ENCODE measurements at places on chromosomes 11 and 22.

DNA sequence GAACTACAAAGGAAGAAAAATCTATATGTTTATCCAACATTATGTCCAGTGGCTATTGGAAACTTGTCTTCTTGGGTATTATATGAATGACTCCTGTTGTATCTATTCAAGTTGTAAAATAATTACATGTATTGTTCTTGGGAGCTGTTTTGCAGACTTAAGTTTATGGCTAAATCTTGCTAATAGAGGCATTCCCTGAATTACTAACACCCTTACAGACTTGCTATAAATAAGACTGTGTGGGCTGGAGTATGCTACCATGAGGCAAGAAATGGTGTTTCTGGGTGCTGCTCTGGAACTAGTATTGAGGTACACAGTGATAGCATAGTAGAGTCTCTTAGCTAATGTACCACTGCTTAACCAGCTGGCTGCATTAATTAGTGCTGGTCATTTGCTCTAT lies 155.1 kb downstream of the HIPK3 start:
- H3K4me1 ChIP-seq: no peaks in the 10 kb centered on the region
- no peak overlapping the region for H3K27ac ChIP-seq

GRCh38 chr11:88105526-88105925 lies 69.7 kb downstream of the RAB38 start:
- H3K36me3 ChIP-seq: no peaks in the 10 kb centered on the region
- no peaks in the 10 kb centered on the region for H3K4me1 ChIP-seq
- H3K4me3 ChIP-seq: no peak overlapping the region
- no peak for DNase-seq

GRCh38 chr22:36371920-36372319 lies 15.8 kb downstream of the MYH9 start:
- H3K36me3 ChIP-seq: no peaks in the 10 kb centered on the region
- no peak for DNase-seq

DNA sequence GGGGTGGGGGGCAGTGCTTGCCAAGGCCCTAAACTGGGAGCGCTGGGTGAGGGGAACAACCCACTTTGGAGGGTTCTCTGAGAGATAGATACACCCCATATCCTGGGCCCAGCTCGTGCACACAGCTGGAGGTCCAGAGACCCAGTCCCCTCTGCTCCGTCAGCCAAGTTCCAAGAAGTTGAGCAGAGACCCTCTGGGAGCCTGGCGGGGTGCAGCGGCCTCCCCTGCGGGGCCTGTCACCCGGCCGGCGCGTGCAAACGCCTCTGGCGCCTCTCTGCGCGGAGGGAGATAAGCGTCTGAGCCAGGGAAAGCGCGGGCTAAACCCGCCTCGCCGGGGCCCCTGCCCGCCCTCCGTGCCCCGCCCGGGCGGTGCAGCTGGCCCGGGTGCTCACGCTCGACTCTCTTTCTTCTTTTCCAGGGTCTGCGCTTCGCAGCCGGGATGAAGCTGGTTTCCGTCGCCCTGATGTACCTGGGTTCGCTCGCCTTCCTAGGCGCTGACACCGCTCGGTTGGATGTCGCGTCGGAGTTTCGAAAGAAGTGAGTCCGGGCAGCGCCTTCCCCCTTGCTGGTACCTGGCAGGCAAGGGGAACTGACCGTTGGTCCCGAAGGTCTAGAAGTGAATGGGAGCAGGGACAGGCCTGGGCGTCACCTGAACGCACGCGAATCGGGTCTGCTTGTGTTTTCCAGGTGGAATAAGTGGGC lies 540 bp downstream of the ADM start:
- no peak for DNase-seq
- H3K4me1 ChIP-seq: peaks cover 5% of the 10 kb centered on the region
- peak overlapping the region; percentile 95 for H3K27ac ChIP-seq
- H3K36me3 ChIP-seq: no peaks in the 10 kb centered on the region
- H3K27me3 ChIP-seq: no peaks in the 10 kb centered on the region

GRCh38 chr11:125773516-125773915 lies 5.1 kb downstream of the PATE2 start:
- DNase-seq: no peak
- no peaks in the 10 kb centered on the region for H3K36me3 ChIP-seq
- H3K4me3 ChIP-seq: no peak overlapping the region
- no peak overlapping the region for H3K27ac ChIP-seq
- H3K4me1 ChIP-seq: no peaks in the 10 kb centered on the region

DNA sequence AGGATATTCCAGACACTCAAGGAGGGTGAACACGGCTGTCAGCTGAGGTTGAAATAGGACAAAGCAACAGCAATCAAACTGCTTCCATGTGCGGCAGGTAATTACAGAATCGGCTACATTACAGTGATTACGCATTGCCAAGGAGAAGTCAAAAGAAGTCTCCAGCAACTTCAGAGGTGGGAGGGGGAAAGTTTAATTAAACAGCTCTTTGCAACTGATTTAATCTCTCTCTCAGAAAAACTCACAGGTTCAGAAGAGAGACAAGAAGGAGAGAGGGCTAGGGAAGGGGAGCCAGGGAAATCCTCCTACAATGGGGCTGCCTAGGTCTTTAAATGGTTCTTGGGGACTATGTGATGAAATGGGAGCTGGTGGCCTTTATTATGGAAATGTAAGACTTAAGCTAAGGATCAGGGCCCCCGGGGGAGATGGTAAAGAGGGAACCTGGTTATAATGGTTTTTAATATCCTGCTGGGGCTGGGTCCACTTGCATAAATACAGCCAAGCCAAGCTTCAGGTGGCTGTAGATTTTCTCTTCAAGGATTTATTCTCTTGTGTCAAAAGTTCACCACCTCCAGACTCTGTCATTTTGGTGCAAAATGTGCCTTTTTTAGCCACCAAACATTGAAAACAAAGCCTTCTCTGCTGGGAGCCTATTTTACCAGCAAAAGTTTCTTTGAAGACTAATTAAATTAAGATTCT lies 354.7 kb upstream of the NARS2 start:
- H3K36me3 ChIP-seq: no peaks in the 10 kb centered on the region
- no peak overlapping the region for H3K27ac ChIP-seq
- no peak overlapping the region for H3K4me3 ChIP-seq
- DNase-seq: no peak
- H3K27me3 ChIP-seq: no peaks in the 10 kb centered on the region

DNA sequence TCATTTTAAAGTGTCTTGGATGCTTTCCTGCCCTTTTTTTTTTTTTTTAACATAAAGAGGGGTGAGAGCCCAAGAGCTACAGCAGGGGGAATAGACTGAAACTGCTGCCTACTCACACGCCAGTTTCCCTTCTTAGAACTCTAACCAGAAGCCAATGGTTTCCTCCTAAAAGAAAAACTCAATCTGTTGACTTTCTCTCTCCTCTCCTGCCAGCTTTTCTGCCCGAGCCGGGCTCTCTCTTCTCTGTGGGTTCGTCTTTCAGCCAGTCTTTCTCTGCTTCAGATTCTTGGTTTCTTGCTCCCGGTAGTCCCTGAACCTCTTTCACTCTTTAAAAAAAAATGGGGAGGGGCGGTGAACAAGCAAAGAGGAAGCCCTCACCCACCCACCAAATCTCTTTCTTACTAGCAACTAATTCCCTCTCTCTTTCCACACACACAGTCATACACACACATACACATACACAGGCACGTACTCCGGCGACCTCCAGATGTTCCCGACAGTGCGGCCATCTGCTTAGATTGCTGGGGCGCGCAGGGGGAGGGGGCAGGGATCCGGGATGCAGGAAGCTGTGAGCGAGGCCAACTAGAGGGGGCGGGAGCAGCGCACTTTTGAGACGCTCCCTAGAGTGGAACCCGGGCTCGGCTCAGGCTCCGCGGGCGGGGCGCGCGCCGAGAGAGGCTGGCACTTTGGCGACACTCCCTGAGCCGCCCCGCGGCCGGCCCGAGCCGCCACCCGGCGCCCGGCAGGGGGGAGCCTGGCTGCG lies 444 bp upstream of the TSKU start:
- H3K27ac ChIP-seq: peak overlapping the region; percentile 93
- DNase-seq: peak; percentile 78
- peaks cover 16% of the 10 kb centered on the region for H3K4me1 ChIP-seq

DNA sequence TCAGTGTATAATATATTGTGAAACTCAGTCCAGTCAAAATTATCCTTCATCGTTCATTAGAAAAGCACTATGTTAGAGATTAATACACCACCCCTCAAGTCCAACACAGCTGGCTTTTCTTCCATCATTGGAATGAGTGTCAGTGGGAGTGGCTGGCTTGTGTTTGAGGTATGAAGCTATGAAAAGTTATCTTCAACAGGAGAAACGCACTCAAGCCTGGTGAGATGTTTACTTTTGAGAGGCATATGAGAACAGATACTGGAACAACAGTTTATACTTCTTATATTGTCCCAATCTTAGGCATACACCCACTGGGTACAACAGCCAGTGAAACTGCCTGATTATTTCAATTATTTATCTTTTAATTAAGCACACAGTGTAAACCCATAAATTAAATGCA lies 34.3 kb downstream of the PLEKHB1 start:
- H3K36me3 ChIP-seq: no peaks in the 10 kb centered on the region
- H3K27ac ChIP-seq: no peak overlapping the region
- no peak overlapping the region for H3K4me3 ChIP-seq
- no peaks in the 10 kb centered on the region for H3K4me1 ChIP-seq

DNA sequence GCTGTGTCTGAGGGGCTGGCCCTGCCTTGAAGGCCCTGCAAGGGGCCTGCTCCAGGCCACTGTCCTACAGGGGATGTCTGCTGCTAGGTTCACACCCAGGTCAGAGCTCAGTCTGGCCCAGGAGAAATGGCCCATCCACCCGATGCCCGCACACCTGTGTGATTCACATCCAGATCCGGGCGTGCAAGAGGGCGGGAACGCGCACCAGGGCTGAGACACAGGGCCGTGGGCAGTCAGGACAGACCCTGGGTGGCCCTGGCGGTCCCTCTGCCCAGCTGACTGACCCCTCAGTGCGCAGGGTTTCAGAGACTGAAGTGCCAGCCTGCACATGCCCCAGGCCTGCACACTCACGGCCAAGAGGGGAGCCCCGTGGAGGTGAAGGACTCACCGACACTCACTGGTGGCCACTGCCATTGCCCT lies 7.4 kb downstream of the TOLLIP start:
- peak overlapping the region; percentile 63 for H3K27ac ChIP-seq
- DNase-seq: no peak
- H3K4me3 ChIP-seq: no peak overlapping the region
- no peaks in the 10 kb centered on the region for H3K36me3 ChIP-seq
- H3K27me3 ChIP-seq: no peaks in the 10 kb centered on the region

DNA sequence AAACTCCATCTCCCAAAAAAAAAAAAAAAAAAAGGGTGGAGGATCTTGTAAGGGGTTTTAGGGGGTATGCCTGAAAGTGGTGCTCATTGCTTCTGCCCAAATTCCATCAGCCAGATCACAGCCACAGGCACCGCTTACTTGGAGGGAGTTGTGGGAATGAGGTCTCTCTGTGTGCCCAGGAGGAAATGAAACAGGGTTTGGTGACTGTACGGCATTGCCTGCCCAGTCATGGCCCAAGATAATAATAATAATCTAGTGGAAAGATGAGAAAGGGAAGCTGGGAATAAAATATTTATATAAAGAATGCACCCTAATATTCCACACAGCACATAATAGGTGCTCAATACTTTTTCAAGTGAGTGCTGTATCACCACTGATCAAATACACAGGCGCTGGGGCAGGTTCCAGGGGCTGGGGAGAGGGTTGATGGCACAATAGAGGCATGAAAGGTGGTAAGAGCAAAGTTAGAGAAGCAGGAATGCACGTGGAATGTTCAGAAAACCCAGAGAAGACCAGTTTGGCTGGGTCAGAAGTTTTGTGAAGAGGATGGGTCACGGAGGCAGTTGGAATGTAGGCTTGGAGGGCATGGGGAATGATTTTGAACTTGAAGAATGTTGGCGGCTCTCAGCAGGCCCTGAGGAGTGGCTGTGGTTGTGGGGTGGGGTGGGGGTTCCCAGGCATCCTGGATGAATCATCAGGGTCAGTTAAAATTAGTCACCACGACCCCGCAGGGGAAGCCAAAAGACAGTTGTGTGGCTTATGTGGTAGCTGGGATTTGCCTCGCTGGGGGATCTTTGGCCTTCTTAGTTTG lies 12.5 kb upstream of the MB start:
- peak; percentile 70 for DNase-seq
- H3K4me1 ChIP-seq: peaks cover 4% of the 10 kb centered on the region
- peak overlapping the region; percentile 79 for H3K27ac ChIP-seq
- no peak overlapping the region for H3K4me3 ChIP-seq
- no peaks in the 10 kb centered on the region for H3K36me3 ChIP-seq

GRCh38 chr22:17968126-17968525 lies 56.2 kb downstream of the MICAL3 start:
- no peak overlapping the region for H3K4me3 ChIP-seq
- H3K36me3 ChIP-seq: no peaks in the 10 kb centered on the region
- peaks cover 6% of the 10 kb centered on the region for H3K4me1 ChIP-seq
- no peak for DNase-seq
- H3K27ac ChIP-seq: no peak overlapping the region

DNA sequence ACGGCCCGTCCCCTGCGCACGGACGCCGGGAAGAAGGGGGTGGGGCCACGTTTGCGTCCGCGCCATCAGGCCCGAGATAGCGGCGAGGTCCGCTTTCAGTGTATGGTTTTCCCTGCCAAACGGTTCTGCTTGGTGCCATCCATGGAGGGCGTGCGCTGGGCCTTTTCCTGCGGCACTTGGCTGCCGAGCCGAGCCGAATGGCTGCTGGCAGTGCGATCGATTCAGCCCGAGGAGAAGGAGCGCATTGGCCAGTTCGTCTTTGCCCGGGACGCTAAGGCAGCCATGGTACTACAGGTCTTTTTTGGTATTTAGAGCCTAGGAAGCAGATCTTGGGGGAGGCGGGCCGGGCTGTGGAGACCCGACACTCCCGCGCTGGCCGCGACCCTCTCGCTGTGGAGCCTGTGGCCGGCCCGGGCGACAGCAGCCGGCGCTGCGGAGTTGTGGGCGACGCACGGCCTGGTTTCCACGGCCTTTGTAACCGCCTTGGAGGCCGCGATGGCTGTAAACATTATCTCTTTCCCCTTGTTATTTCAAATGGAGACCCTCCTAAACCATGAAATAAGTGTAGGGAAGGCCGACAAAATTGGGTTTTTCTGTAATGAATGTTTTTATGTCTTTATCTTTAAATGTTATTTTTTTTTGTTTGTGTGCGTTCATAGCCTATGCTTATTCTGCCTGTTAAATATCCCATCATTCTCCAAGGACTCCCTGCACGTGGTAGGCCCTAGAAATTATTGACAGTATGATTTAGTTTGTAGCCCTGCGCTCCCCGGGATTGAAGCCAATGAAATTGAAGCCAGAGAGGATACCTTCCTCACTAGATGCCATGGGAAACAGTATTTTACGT lies at the start of gene AASDHPPT:
AASDHPPT (plus strand) TSS at position 54 of the 847 bp plus-strand sequence; CDS start at position 103, 49 bp downstream.
- H3K4me3 ChIP-seq: peak within 1 kb of the TSS; percentile 89
- H3K27ac ChIP-seq: peak within 1 kb of the TSS; percentile 98
- H3K4me1 ChIP-seq: peaks cover 13% of the 10 kb centered on the region
- H3K36me3 ChIP-seq: no peaks in the 10 kb centered on the region
- no peak for DNase-seq

DNA sequence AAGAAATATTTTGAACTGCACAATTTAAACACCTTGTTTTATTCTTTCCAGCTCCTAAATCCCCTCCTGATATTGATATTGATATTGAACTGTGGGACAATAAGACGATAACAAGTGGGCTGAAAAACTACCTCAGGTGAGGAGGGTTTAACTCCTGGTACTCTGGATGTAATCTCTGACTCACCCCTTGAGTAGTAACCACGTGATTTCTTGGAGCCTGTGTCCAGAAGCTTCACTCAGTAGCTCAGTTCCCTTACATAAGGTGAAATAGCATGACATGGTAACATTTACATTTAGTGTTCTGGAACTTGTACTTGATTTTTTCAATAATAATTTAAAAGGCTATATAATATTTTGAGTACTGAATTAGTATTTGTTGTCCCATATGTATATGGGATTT lies 168.0 kb downstream of the PGR start:
- H3K27ac ChIP-seq: no peak overlapping the region
- no peaks in the 10 kb centered on the region for H3K27me3 ChIP-seq
- no peaks in the 10 kb centered on the region for H3K36me3 ChIP-seq
- H3K4me3 ChIP-seq: no peak overlapping the region
- no peaks in the 10 kb centered on the region for H3K4me1 ChIP-seq

GRCh38 chr22:37262346-37262745 lies 18.3 kb upstream of the RAC2 start:
- no peak overlapping the region for H3K27ac ChIP-seq
- H3K4me1 ChIP-seq: no peaks in the 10 kb centered on the region
- H3K36me3 ChIP-seq: no peaks in the 10 kb centered on the region
- H3K27me3 ChIP-seq: no peaks in the 10 kb centered on the region

All from breast epithelium (tissue), 4 donors.